Fibroblast of skin of right quadriceps (primary cell): ENCODE measurements at places on chromosomes 2 and 18.

DNA sequence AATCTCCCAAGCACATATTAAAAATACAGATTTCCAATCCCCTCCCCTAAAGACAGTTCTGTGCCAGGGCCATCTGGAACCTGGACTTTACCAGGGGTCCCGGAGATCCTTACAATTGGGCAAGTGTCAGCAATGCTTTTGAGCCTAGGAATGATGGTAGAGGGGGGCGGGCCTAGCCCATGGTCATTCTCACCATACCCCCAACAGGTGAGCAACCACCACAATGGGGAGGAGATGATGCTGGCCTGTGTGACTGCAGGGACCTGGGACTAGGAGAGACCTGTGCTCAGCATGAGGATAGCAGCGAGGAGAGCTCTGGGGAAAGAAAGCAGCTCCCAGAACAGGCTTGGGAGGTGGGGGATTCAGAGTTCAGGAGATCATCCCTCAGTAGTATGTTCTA is 13.9 kb upstream of the ASAP2 start:
- DNase-seq, result no peak

DNA sequence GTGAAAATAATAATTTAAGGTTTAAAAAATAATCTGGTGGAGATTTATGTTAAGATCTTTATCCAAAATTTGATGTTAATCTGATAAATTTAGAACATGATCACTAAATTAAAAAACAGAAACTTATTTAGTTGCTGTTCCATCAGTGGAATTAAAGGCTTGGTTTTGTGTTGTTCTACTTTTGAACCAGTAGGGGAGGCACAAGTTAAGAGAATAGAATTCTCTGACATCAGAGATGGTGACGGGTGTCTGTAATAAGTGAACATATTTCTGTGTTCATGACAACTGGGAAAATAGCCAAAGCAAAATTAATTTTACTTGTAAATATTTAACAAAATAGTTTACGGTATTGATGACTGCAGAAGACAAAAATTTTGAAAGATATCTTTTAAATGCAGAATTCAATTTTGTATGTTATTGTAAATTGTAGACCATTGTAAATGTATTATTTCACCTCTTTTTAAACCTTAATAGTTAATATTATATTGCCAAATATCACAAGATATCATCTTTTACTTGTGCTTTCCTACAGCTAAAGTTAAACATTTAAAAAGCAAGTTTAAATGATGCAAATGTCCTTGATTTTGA is 106.0 kb downstream of the UBR3 start:
- peak; percentile 36 for DNase-seq

DNA sequence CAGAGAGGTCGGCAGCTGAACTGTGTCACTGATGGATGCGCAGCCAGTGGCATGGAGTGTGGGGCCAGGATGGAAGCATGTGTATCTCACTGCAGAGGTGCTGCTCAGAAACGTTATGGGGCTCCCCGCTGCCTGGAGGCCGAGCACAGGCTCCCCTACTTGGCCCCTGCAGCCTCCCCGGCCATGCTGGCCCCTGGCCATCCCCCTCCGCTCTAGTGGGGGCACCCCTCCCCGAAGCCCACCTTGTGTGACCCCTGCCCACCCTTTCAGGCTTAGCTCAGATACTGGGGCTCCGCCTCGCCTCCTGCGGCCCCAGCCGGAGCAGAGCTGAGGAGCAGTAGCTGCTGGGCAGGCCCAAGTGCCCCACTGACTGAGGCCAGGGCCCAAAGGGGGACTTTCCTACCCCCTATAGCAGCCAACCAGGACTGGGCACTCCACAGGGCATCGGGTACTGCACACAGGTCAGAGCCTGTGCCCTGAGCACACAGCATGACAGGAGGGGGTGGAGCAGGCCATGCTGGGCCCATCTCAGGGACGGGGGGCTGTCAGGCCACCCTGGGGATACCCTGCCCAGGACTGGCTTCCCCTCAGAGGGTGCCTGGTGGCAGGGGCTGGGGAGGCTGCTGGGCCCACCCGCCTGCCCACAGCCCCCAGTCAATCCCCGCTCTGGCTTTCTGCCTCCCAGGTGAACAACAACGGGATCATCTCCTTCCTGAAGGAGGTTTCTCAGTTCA is 31.3 kb downstream of the SNED1 start:
- no peak for DNase-seq

GRCh38 chr2:177314194-177314593 is 49.7 kb upstream of the NFE2L2 start:
- peak; percentile 50 for DNase-seq
